ENCODE measurements at places on chromosomes 6 and 20.

DNA sequence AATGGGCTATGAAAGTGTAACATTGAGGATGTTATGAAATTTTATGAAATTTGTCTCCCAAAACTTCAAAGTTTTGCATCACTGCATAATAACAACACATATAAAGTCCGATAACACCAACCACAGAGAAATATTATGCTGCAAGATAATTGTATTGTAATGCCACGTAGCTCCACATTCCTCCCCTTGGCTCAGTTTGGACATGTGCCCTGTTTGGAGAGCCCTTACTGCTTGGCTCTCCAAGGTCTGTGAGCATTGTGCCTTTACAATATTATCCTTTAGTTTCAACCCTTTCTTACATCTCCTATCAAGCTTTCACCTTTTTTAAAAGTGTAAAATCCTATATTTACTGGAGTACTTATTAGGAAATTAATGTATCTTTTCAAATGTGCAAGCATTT lies 10.8 kb downstream of the HBS1L start:
- no peak overlapping the region for H3K27ac ChIP-seq
- peaks cover 19% of the 10 kb centered on the region for H3K36me3 ChIP-seq
- DNase-seq = no peak
- peaks cover 9% of the 10 kb centered on the region for H3K4me1 ChIP-seq
- H3K4me3 ChIP-seq = no peak overlapping the region
- H3K27me3 ChIP-seq = no peaks in the 10 kb centered on the region

GRCh38 chr6:28139860-28140543 lies 1.7 kb upstream of the ZKSCAN8 start:
- H3K27ac ChIP-seq = no peak overlapping the region
- peaks cover 7% of the 10 kb centered on the region for H3K36me3 ChIP-seq
- peaks cover 44% of the 10 kb centered on the region for H3K4me1 ChIP-seq
- peak overlapping the region; percentile 19 for H3K4me3 ChIP-seq
- no peak for DNase-seq

GRCh38 chr6:152566103-152566875 lies 70.9 kb downstream of the SYNE1 start:
- no peaks in the 10 kb centered on the region for H3K36me3 ChIP-seq
- no peaks in the 10 kb centered on the region for H3K4me1 ChIP-seq
- H3K27me3 ChIP-seq = peaks cover 20% of the 10 kb centered on the region
- no peak overlapping the region for H3K4me3 ChIP-seq

DNA sequence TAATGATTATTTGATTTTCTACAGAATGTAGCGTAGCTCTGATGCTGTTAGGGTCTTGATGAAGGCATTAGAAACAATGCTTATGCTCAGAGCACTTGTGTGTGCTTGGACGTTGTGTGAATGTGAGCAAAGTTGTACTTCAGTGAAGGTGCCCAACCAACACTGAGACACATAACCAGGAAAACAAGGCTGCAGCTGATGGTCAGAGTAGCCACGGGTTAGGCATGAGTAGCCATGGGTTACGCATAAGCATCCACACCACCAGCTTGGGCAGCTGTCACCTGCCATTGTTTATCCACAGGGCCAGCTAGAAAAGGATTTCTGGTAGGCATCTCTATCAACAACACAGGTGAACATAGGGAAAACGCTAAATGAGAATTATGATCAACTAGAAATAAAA lies 326.6 kb downstream of the NRN1 start:
- peaks cover 37% of the 10 kb centered on the region for H3K4me1 ChIP-seq
- H3K27me3 ChIP-seq = no peaks in the 10 kb centered on the region
- no peaks in the 10 kb centered on the region for H3K36me3 ChIP-seq
- no peak for DNase-seq

- DNase-seq = no peak
- peaks cover 7% of the 10 kb centered on the region for H3K36me3 ChIP-seq
- peaks cover 56% of the 10 kb centered on the region for H3K4me1 ChIP-seq
- H3K27me3 ChIP-seq = no peaks in the 10 kb centered on the region
These were observed 279.2 kb downstream of the PTPRK start for GRCh38 chr6:128241216-128241615.

GRCh38 chr20:63698739-63699465 lies 2.5 kb downstream of the TNFRSF6B start:
- H3K27me3 ChIP-seq = no peaks in the 10 kb centered on the region
- no peak for DNase-seq
- H3K27ac ChIP-seq = peak overlapping the region; percentile 82
- peaks cover 28% of the 10 kb centered on the region for H3K4me1 ChIP-seq
- H3K36me3 ChIP-seq = no peaks in the 10 kb centered on the region

DNA sequence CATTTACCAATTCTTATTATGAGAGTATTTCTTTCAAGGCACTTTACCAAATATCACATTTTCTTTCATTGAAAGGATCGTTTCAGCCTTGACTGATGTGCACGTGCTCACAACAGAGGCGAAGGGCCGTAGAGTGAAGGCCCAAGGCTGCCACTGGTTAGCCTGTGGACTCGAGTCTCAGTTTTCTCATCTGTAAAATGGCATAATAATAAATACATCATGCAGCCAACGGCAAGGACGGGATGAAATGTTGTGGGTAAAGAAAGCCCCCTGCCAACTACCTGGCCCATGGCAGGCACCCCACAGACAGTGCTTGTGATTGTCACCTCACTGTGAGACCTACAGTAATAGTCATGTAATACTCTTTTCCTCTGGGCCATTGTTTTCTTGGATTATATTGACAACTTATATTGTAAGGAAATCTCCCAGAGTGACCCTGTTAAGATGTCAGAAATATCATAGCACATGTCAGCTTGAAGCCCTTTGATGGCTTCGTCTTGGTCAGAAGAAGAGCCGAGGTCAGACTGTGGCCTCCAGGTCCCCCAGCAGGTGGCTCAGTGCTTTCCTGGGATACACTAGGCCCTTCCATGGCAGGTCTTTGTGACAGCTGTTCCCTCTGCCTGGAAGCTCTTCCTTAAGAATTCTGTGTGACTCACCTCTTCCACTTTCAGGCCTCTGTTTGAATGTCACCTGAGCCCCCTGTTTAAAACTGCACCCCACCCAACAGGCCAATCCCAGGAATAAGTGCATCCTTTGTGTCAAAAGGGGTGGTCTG lies 36.3 kb downstream of the FAM50B start:
- no peak for DNase-seq
- no peaks in the 10 kb centered on the region for H3K27me3 ChIP-seq
- no peaks in the 10 kb centered on the region for H3K36me3 ChIP-seq
- no peak overlapping the region for H3K27ac ChIP-seq

All from osteocyte (in vitro differentiated cells).